ENCODE measurements at places on chromosomes 5 and 9. TPM values are rescaled to one million over a fixed set of nuclear protein-coding genes. Genes with fewer than 3 reads are reported as not detected.

DNA sequence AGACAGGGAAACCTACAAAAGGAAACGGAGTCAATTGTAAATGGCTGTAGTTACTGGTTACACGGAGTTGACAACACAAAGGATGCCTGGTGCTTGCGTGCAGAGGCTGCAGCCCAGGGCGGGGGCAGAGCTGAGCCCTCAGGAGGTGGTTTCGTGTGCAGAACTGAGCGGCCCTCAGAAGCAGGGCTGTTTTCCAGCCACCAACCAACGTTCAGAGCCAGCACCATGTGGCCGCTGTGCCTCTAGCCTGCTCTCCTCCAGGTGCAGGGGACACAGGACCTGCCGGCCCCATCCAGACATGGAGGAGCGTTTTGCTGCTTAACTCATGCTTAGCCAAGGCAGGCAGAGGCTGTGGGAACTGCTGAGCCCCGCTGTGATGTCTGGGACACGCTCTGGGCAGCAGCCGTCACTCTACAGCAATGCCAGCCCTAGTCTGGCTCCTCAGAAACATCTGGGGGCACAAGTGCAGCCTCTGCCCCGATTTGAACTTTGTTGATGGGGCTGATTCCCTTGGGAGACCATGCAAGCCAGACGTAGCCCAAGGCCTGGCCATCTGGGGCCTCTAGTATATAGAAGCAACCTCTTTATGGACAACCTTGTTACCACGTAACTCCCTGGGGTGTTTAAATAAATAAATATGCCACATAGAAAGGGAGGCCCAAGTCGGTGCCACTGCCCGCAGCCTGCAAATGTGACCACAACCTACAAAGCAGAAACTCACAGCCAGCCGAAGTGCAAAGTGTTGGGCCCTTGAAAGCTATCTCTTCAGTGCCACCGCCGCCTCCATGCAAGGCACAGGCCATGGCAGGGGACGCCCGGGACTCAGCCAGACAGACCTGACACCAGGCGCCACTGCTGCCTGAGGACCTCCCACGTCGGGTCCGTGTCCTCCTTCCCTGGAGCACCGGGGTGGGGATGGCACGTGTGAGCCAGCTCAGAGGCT lies 42.1 kb downstream of the NKD2 start:
- H3K4me1 ChIP-seq, result no peaks in the 10 kb centered on the region
- DNase-seq, result no peak
- no peaks in the 10 kb centered on the region for H3K27me3 ChIP-seq
- no peak overlapping the region for H3K27ac ChIP-seq

GRCh38 chr9:71518045-71518827 lies 250.1 kb downstream of the CEMIP2 start:
- H3K4me1 ChIP-seq, result no peaks in the 10 kb centered on the region
- no peak for DNase-seq
- H3K4me3 ChIP-seq, result no peak overlapping the region
- H3K27ac ChIP-seq, result no peak overlapping the region
- H3K27me3 ChIP-seq, result peaks cover 7% of the 10 kb centered on the region
- no peaks in the 10 kb centered on the region for H3K36me3 ChIP-seq

DNA sequence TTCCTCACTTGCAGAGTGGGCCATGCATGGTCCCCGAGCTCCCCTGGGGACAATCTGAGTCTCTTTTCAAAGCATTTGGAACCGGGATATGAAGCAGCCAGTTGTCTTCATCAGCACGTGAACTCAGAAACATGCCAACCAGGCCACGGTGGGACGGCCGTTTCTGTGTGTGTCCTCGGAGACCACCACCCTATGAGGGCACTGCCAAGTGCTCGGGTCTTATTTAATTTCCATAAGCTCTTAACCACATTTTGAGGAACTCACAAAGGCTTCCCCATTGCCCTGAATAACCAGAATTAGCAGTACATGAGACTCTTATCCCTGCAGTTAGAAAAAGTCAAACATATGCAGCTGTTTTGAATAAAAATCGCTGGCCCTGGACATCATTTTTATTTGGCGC lies 60.1 kb downstream of the OTULIN start:
- H3K4me1 ChIP-seq, result peaks cover 12% of the 10 kb centered on the region
- H3K36me3 ChIP-seq, result no peaks in the 10 kb centered on the region
- H3K27ac ChIP-seq, result no peak overlapping the region
- DNase-seq, result no peak
- H3K4me3 ChIP-seq, result no peak overlapping the region

GRCh38 chr9:74147906-74148305 lies 349.2 kb upstream of the RORB start:
- DNase-seq, result no peak
- no peak overlapping the region for H3K27ac ChIP-seq
- no peaks in the 10 kb centered on the region for H3K4me1 ChIP-seq

GRCh38 chr5:134530301-134531077 lies 5.0 kb downstream of the JADE2 start:
- H3K27me3 ChIP-seq, result no peaks in the 10 kb centered on the region
- H3K27ac ChIP-seq, result peak overlapping the region; percentile 36
- H3K4me1 ChIP-seq, result peaks cover 71% of the 10 kb centered on the region
- no peak for DNase-seq

GRCh38 chr9:126722922-126723806 lies 81.7 kb upstream of the ZBTB43 start:
- DNase-seq, result peak; percentile 87
- H3K36me3 ChIP-seq, result no peaks in the 10 kb centered on the region
- H3K27me3 ChIP-seq, result no peaks in the 10 kb centered on the region

- no peaks in the 10 kb centered on the region for H3K27me3 ChIP-seq
- no peak overlapping the region for H3K4me3 ChIP-seq
- peaks cover 3% of the 10 kb centered on the region for H3K4me1 ChIP-seq
- no peaks in the 10 kb centered on the region for H3K36me3 ChIP-seq
- no peak overlapping the region for H3K27ac ChIP-seq
- no peak for DNase-seq
Measured at GRCh38 chr5:97065475-97065874, 76.9 kb downstream of the LIX1 start.

DNA sequence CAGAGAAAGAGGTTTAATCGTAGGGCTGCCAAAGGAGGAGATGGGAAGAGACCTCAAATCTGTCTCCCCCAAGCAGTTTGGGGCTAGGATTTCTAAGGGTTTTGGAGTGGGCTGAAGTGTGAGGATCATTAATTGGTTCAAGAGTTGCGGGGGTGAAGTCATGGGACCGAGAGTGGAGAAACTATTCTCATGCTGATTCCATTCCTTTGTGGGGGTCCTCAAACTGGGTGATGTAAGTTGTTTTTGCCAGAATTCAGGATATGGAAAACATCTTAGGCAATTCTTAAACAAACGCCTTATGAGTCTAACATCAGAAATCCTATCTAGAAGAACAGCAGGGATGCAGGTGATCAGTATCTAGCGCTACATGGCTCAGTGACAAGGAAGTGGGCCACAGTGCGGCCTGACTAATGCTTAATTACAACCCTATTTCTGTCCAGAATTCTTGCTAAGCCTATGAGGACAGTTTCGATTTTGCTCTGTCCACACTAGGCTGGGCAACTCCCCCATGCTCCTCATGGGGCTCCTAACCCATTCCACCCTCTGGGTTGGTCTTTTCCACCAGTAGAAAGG lies 27.7 kb upstream of the TRIO start:
- DNase-seq, result no peak
- H3K4me3 ChIP-seq, result no peak overlapping the region
- H3K36me3 ChIP-seq, result no peaks in the 10 kb centered on the region
- no peaks in the 10 kb centered on the region for H3K27me3 ChIP-seq

DNA sequence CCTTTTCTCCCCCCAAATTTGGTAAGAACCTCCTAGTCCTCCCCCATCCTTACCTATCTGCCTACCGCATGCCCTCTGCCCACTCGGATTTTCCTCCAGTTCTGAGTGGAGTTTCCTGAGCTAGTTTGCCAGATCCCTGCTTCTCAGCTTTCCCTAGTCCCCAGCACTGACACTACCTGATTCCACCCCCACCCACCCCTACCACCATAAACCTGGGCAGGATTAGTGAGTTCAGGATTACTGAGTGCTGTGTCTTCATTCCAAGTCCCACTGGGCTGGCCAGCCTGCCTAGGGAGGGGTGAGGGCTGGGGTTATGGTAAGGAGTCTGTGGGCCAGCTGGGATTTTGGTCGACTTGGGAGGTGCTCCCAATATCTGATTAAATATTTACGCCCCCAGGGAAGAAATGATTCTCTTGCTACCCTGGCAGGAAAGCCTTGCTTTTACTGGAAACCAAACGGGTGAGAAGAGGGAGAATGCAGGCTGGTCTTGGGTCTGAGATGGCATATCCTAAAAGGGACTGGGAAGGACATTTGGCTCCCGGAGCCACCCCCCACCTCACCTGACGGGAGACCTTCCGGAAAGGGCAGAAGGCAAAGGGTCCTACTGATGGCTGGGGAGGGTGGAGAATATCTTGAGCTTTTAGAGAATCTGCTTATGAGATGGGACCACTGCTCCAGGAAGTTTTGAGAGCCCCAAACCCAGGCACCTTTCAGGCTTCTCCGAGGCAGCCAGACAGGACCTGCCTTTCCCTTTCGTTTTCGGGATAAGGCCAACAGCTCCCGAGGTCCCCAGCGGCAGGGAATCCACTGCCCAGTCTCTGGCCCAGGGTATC lies 3.7 kb downstream of the PITX1 start:
- H3K27ac ChIP-seq, result no peak overlapping the region
- no peaks in the 10 kb centered on the region for H3K27me3 ChIP-seq
- peak overlapping the region; percentile 15 for H3K4me3 ChIP-seq
- DNase-seq, result no peak
- no peaks in the 10 kb centered on the region for H3K36me3 ChIP-seq

DNA sequence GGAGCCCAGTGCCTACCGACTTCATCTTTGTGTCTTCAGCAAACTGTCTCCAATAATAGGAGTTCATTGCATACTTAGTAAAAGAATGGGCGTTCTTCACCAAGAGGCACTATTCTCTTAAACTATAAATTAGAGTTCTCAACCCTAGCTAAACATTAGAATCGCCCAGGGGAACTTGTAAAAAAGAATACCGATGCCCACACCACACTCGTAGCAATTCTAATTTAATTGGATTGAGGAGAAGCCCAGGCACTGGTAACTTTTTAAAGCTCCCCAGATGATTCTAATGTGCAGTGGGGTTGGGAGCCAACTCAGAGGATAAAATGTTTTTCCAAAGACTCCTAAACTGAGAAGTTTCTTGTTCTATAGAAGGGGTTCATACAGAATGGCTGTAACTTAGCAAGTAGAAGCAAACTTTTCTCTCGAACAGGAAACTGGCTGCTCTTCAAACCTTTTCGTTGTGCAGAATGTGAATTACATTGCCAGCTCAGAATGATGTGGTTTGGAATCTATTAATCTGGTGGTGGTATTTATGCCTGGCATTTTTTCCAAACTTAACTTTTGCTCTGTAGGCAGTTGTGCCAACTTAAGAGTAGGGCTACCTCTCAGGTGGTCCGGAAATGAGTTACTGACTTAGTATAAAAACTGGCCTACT lies 26.4 kb upstream of the NFIB start:
- DNase-seq, result no peak
- H3K27me3 ChIP-seq, result peaks cover 11% of the 10 kb centered on the region
- H3K4me1 ChIP-seq, result no peaks in the 10 kb centered on the region
- no peaks in the 10 kb centered on the region for H3K36me3 ChIP-seq
- no peak overlapping the region for H3K27ac ChIP-seq
- H3K4me3 ChIP-seq, result no peak overlapping the region

GRCh38 chr9:88975966-88976889 lies 15.0 kb upstream of the S1PR3 start:
- H3K36me3 ChIP-seq, result no peaks in the 10 kb centered on the region
- no peak overlapping the region for H3K4me3 ChIP-seq
- no peak overlapping the region for H3K27ac ChIP-seq
- no peaks in the 10 kb centered on the region for H3K4me1 ChIP-seq

- H3K4me1 ChIP-seq, result no peaks in the 10 kb centered on the region
- H3K4me3 ChIP-seq, result no peak overlapping the region
- DNase-seq, result no peak
Measured at GRCh38 chr9:21933865-21934264, 60.3 kb downstream of the CDKN2A start.

The ADRB2 gene
- 2.6 TPM for polyA plus RNA-seq

The HEXB gene
- 23.6 TPM for polyA plus RNA-seq

The LCN2 gene
- polyA plus RNA-seq, result not detected

The FST gene
- not detected for polyA plus RNA-seq

The NEURL1B gene
- 0.06 TPM for polyA plus RNA-seq
